Mesangial cell (primary cell): ENCODE measurements at places on chromosomes 4 and X. TPM values are rescaled to one million over a fixed set of nuclear protein-coding genes. Genes with fewer than 3 reads are reported as not detected.

Gene TMEM156
- 0.51 and 7.7 TPM in 2 replicates for total RNA-seq

Gene F8A3
- 15.6 TPM in 1 of 2 replicates, not detected in the other for total RNA-seq

Gene GLRA2
- total RNA-seq = not detected in 2 replicates

Gene ARHGAP36
- total RNA-seq = not detected in 2 replicates

Gene TMEM31
- total RNA-seq = 0.25 TPM in 1 of 2 replicates, not detected in the other

Gene GPR82
- not detected in 2 replicates for total RNA-seq

Gene ERAS
- not detected in 2 replicates for total RNA-seq

Gene FAM53A
- total RNA-seq = 2.9 and 8.4 TPM in 2 replicates

Gene ALAS2
- not detected in 2 replicates for total RNA-seq

Gene ARHGAP24
- total RNA-seq = 3.1 and 14.1 TPM in 2 replicates

Gene SSX2B
- total RNA-seq = not detected in 2 replicates

Gene KLHL13
- total RNA-seq = 18.1 and 21.2 TPM in 2 replicates

Gene FHL1
- 42.9 and 55.3 TPM in 2 replicates for total RNA-seq

Gene C4orf50
- not detected in 2 replicates for total RNA-seq

Gene MGARP
- total RNA-seq = 0.65 and 3.0 TPM in 2 replicates

Gene ARHGEF38
- 0.13 TPM in 1 of 2 replicates, not detected in the other for total RNA-seq

Gene SMAD1
- total RNA-seq = 15.6 and 17.8 TPM in 2 replicates

Gene SPANXN3
- 0.49 TPM in 1 of 2 replicates, not detected in the other for total RNA-seq

Gene ANTXR2
- total RNA-seq = 23.1 and 30.6 TPM in 2 replicates

Gene HAUS3
- total RNA-seq = 4.1 and 6.0 TPM in 2 replicates

Gene GRK4
- 1.6 and 3.0 TPM in 2 replicates for total RNA-seq

Gene SYTL4
- 1.8 and 3.6 TPM in 2 replicates for total RNA-seq

Gene BANK1
- total RNA-seq = 0.38 and 0.49 TPM in 2 replicates

Gene ZNF711
- total RNA-seq = 1.8 and 4.3 TPM in 2 replicates

Gene RBMXL3
- not detected in 2 replicates for total RNA-seq

Gene COL4A5
- 19.6 and 49.3 TPM in 2 replicates for total RNA-seq

Gene CBLL2
- total RNA-seq = not detected in 2 replicates

Gene CT45A10
- total RNA-seq = not detected in 2 replicates

Gene DEFB131A
- not detected in 2 replicates for total RNA-seq

Gene GUCY1B1
- total RNA-seq = 4.7 and 23.7 TPM in 2 replicates

Gene SLC34A2
- total RNA-seq = 2.7 TPM in 1 of 2 replicates, not detected in the other

Gene ZFYVE28
- 2.8 and 8.5 TPM in 2 replicates for total RNA-seq

Gene TMPRSS11F
- total RNA-seq = not detected in 2 replicates

Gene COL25A1
- total RNA-seq = 1.5 and 7.8 TPM in 2 replicates

Gene FSTL5
- not detected in 2 replicates for total RNA-seq

Gene RTL9
- under 0.01 TPM in 1 of 2 replicates, not detected in the other for total RNA-seq

Gene MEPE
- not detected in 2 replicates for total RNA-seq

Gene ERVMER34-1
- total RNA-seq = 1.4 and 1.8 TPM in 2 replicates

Gene LRIT3
- under 0.01 TPM in 1 of 2 replicates, not detected in the other for total RNA-seq

Gene ADH1C
- not detected in 2 replicates for total RNA-seq

Gene SGMS2
- 76.8 and 81.9 TPM in 2 replicates for total RNA-seq

Gene ADGRL3
- 0.65 and 1.4 TPM in 2 replicates for total RNA-seq

Gene SOWAHB
- total RNA-seq = 0.81 and 3.8 TPM in 2 replicates

Gene BBS12
- 1.1 and 3.9 TPM in 2 replicates for total RNA-seq

Gene RASSF6
- 0.16 and 1.5 TPM in 2 replicates for total RNA-seq

Gene MTMR8
- 0.13 and 0.81 TPM in 2 replicates for total RNA-seq

Gene GYPE
- under 0.01 and 0.16 TPM in 2 replicates for total RNA-seq

Gene GCNA
- 0.63 and 0.65 TPM in 2 replicates for total RNA-seq

Gene TRIM61
- 0.25 and 0.33 TPM in 2 replicates for total RNA-seq

Gene ZAR1
- 0.13 TPM in 1 of 2 replicates, not detected in the other for total RNA-seq

Gene TCP11X2
- total RNA-seq = not detected in 2 replicates

Gene FAM13A
- total RNA-seq = 4.9 and 6.0 TPM in 2 replicates

Gene TEX11
- not detected in 2 replicates for total RNA-seq
